Aorta (tissue), 5 donors: ENCODE measurements at places on chromosomes 12 and 14. TPM values are rescaled to one million over a fixed set of nuclear protein-coding genes. Genes with fewer than 3 reads are reported as not detected.

Gene NOS1
- 0.05 TPM for polyA plus RNA-seq

Gene C12orf42
- polyA plus RNA-seq, result not detected

Gene SOAT2
- polyA plus RNA-seq, result 1.5 TPM

Gene RNASE3
- polyA plus RNA-seq, result not detected

Gene SPX
- polyA plus RNA-seq, result not detected

Gene RTL1
- polyA plus RNA-seq, result not detected

Gene DCTN2
- 159 TPM for polyA plus RNA-seq

Gene MYF6
- not detected for polyA plus RNA-seq

- no peak for DNase-seq
Measured at GRCh38 chr14:75631453-75631831, 29.2 kb downstream of the ERG28 start.

GRCh38 chr14:94936901-94937685 is 167.2 kb upstream of the GSC start:
- DNase-seq, result peak; percentile 82

DNA sequence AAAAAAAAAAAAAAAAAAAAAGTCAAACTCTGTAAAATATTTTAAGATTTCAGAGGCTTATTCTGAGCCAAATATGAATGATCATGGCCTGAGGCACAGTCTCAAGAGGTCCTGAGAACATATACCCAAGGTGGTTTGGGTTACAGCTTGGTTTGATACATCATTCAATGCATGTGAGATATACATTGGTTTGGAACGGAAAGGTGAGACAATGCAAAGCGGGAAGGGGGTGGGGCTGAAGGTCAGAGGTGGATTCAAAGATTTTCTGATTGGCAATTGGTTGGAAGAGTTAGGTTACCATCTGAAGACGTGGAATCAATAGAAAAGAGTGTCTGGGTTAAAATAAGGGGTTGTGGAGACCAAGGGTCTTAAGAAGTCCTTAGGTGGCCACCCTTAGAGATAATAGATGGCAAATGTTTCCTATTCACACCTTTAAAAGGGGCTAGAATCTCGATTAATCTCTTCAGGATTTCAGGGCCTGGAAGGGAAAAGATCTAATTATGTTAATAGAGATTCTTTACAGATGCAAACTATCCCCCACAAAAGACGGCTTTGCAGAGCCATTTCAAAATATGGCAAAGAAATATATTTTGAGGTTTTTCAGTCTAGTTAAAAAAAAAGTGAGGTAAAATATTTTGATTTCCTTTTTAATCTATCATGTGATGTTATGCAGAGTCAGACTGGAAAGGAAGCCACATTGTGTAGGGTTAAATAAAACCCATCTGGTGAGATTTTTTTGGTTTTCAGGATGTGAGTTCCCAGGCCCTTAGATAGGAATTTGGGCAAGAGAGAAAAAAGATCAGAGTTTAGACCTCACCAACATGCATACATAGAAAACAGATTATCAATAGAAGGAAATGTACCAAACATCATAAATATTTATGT is 173.8 kb upstream of the CNOT2 start:
- DNase-seq, result no peak

DNA sequence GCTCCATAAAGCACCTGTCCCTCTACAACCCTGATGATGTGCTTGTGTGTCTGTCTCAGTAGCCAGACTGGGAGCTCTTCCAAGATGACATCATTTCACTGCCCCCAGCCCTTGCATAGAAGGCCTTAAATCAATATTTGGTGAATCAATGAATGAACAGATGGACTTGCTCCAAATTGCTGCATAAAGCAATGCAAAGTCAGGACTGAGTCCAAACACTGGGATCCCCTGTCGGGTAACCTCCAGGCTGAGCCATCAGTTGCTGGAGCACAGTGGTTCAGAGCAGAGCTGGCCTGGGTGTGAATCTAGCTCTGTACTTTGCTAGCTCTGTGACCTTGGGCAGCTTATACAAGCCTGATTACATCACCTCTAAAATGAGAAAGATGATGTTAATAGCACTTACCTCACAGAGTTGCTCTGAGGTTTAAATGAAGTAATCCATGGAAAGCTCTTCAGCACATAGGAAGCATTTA is 120.3 kb upstream of the VASH1 start:
- DNase-seq, result no peak

DNA sequence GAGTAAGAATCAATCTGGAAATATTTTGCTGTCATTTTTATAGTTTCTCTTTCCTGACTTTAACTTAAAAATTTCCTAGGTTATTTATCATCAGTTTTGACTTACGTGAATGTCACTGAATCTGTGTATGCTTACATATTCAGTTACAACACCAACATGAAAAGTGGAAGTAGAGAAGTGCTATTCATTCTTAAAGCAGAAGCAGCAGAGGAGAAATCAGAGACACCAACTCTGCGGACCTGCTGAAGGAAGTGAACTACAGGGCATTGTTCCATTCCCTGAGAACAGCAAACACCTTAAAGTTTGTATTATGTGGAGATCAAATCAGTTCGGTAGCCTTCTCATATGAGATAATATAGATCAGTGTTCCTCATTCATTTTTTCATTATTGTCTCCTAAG is 34.1 kb downstream of the RAD51B start:
- DNase-seq, result no peak

DNA sequence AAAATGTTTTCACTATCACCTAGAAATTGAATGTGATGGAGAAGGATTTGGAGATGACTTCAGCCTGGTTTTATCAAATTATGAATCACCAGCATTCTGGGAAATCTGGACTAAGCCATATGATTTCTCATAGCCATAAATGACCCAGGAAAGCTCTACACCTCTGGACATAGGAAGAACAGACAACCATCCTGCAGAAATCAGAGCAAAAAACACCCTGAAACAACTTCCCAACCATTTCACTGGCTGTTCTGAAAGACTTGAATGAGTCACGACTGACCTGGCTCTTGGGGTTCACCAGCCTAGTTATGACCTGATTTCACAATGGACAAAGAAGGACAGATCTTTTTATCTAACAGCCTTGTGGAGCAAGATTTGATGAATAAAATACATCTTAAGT is 123.8 kb downstream of the KCNH5 start:
- no peak for DNase-seq

DNA sequence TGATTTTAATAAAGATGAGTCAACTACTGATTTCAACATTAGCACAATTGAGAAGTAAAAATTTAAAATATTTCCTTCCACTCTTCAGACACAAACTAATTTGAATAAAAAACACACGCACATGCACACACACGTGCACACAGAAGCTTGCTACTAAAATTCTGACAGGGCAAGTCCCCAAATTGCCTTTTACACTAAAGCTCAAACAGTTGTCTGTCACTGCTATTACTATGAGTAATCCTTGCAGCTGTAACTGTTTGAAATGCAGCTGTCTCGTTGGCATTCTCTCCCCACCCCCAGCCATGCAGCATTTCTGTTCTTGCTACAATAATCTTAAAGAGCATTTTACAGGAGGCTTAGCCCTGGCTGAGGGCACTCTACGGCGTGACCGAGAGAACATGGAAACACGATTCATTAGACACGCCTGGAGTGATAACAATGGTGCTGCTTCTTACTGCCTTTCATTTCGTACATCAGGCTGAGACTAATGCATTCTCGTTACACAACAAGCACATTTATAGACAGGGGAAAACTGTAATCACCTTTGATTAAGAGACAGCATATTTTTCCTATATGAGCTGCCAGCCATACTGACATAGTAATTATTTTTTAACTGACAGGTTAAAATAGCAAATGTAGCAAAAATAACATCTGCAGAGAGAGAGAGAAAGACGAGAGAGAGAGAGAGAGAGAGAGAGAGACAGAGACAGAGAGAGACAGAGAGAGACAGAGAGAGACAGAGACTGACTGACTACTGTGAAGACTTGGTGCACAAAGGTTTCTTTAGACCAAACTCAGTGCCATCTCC is 153.8 kb downstream of the MED13L start:
- DNase-seq, result no peak

DNA sequence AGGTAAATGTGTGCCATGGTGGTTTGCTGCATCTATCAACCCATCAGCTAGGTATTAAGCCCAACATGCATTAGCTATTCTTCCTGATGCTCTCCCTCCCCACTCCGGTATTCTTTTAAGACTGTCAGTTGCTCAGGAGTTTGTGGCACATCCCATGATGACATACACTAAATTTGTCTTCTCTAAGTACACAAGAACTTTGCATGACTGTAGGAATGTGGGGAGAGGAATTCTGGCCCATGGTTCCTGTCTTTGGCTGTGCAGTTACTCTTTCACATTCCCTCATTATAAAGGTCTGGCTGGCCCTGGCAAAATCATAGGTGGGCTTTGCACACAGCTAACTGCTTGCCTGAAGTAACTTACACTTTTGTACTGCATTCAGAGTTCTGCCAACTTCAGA is 30.3 kb downstream of the HMGA2 start:
- DNase-seq, result no peak

DNA sequence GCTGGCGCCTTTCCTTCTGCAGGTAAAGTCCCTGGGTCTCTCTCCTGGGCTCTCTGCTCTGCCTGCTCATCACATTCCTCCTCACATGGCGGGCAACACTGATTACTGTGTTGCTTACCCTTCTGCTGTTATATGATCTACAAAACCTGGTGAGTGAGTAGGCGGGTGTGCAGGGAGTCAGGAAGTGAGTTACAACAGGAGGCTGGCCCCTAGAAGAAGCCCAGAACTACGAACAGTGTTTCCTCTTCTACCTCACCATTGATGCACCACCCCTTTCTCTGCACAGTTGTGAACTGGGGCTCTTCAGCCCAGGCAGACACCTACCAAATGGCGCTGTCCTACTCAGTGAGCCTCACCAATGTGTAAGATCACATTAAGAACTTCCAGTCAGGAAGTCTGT is 4.9 kb upstream of the KLHL33 start:
- no peak for DNase-seq

- peak; percentile 67 for DNase-seq
Measured at GRCh38 chr12:2679816-2680675, 114.7 kb upstream of the FKBP4 start.

DNA sequence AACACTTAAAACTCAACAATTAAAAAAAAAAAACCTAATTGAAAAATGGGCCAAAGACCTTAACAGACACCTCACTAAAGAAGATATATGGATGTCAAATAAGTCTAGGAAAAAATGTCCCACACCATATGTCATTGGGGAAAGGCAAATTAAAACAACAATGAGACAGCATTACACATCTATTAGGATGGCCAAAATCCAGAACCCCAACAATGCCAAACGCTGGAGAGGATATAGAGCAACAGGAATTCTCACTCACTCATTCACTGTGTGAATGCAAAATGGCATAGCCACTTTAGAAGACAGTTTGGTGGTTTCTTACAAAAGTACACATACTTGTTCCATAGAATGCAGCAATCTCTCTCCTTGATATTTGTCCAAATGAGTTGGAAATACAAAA is 173.7 kb downstream of the SLC25A21 start:
- no peak for DNase-seq

GRCh38 chr12:45730348-45731189 is 1.1 kb downstream of the ARID2 start:
- DNase-seq, result peak; percentile 58

DNA sequence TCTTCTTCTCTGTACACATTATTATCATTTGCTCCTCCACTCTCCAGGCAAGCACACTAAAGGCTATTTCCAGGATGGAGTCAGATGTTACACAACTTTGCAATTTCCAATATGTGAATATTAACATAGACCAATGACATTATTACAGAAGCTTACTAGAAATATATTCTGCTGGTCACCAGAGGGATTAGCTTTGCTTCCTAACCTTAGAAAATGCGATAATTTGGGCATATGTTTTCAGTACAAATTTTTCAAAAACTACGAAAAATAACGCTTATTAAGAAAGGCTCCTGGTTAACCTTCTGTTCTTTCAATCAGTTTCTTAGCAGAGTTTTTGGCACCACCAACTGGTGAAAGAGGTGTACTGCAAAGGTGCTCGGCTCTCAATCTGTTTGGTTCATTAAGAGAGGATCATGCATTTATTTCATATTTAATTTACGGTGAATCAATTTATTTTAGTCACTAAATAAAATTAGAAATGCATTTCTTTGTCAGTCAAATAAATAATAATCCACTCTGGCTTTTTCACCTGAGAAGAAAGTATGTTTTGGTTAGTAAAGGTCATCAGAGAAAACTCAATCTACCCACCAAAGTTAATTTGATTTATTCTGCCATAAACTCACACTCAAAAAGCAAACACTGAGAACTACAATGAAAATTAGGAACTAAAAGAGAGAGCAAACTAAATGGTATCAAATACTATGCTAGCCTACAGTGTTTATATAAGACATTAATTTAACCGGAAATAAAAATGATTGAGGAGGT is 39.2 kb downstream of the EFCAB11 start:
- no peak for DNase-seq
